ENCODE measurements at places on chromosomes 5 and 9. TPM values are rescaled to one million over a fixed set of nuclear protein-coding genes. Genes with fewer than 3 reads are reported as not detected.

- DNase-seq: no peak
These were observed 212.2 kb downstream of the CHSY3 start for GRCh38 chr5:130116462-130116861.

DNA sequence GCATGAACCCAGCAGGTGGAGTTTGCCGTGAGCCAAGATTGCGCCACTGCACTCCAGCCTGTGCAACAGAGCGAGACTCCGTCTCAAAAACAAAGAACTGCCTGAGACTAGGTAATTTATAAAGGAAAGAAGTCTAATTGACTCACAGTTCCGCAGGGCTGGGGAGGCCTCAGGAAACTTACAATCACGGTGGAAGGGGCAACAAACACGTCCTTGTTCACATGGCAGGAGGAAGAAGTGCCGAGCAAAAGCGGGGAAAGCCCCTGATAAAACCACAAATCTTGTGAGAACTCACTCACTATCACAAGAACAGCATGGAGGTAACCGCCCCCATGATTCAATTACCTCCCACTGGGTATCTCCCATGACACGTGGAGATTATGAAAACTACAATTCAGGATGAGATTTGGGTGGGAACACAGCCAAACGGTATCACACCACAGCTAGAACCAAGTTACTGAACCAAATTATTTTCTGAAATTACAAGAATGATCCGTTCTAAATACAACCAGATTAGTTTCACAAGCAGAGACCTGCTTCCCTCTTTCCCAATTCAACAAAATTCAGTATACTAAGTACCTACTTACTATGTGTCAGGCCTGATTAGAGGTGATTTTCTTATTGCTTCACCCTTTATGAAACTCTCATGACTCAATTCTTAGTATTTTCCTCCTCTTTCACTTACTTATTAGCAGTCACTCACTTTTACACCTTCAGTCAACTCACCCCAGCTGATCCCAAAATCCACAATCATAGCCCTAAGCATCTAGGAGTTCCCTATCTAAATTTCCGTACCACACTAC is 8.4 kb downstream of the UBTD2 start:
- DNase-seq: no peak

CD274 gene
- total RNA-seq: 6.6 TPM

DNA sequence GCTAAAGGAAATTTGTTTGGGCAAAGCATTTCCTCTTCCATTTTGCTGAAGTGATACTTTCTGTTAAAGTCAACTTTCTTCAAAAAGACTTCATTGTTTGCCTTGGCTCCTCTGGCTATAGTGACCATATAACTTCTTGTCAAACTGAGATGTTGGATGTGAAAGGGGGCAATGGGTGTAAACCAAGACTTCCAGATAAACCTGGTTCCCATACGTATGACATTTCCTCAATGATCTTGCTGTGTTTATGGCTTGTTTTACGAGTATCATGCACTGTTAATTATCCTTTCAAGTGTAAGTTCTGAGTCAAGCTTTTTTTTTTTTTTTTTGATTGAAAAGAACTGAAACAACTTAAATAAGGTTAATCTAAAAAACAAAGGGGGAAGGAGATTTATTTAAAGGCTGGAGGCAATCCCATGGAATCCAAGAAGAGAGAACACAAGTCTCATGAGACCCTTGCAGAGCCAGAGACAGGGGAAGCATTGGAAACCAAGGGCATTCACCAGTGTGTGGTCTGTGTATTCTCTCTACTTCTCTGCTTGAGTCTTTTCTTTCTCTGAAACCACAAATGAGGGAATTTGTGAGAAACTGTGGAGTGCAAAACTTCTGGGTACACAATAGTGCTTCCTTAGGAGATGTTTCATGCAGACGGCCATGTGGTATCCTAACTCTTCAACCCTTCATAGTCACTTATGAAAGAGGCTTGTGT is 335.3 kb downstream of the RAB3C start:
- DNase-seq: no peak

GRCh38 chr9:133785753-133786370 is 47.7 kb upstream of the SARDH start:
- no peak for DNase-seq

DNA sequence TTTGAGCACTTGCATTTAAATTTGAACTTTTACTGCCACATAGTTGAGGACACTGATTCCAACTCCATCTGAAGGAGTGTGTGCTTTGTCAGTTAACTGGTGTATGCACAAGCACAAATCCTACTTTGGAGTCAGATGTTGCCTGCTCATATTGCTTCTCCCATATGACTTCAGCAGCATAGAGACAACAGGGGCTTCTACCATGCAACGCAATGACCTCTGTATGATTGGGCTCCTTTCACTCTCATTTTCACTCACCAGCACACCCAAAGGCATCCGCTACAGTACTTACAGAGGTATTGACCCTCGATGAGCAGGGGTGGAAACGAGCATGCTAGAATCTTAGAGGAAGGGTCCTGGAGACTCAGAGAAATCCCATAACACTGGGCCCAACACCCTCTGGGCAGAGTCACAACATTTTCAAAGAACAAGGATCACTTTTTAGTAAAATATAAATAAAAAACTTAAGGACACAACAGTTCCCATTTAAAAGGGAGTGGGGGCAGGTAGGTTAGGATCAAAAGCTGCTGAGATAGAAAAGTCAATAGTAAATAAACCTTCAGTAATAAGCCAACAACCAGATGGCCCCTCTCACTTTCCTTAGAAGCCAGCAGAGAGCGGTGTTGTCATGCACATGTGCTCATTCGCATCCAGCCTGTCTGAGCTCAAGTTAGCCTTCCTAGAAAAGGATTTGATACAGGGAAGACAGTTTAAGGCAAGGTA is 203.8 kb downstream of the SNCAIP start:
- no peak for DNase-seq

- DNase-seq: no peak
These were observed 18.6 kb upstream of the SLC6A19 start for GRCh38 chr5:1182633-1183423.

GRCh38 chr5:1014346-1014745 is 5.7 kb downstream of the NKD2 start:
- no peak for DNase-seq

DNA sequence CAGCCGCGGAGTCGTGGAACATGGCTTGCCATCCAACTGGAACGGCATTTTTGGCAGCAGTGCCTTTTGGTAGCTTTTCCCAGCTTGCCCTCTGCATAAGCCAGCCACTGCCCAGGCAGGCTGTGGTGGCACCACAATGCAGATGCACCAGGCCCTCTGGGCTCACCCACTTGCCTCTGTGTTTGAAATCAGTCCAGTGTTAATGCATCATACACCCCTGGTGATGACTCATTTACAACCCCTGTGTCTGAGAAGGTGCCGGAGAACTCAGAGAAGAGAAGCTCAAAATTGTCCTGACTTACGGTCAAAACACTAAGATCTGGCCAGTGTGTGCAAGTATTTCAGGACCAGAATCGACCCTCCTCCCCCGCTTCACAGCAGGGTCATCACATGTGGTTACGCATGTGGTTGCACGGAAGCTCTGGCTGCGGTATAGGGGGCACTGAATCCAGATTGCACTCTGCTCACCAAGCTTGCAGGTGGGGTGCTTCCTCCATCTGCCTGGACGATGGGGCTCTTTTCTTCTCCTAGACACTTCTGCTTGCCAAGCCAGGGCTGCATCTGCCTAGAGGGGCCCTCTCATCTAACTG is 66.5 kb upstream of the SMIM15 start:
- no peak for DNase-seq

- DNase-seq: no peak
These were observed 5.9 kb downstream of the COL5A1 start for GRCh38 chr9:134647359-134648080.

TPPP gene
- total RNA-seq: 15.7 TPM

VLDLR gene
- 45.3 TPM for total RNA-seq

GRCh38 chr5:170791325-170791954 is 7.9 kb downstream of the GABRP start:
- DNase-seq: peak; percentile 77

SPINK7 gene
- total RNA-seq: not detected

CER1 gene
- not detected for total RNA-seq

DNA sequence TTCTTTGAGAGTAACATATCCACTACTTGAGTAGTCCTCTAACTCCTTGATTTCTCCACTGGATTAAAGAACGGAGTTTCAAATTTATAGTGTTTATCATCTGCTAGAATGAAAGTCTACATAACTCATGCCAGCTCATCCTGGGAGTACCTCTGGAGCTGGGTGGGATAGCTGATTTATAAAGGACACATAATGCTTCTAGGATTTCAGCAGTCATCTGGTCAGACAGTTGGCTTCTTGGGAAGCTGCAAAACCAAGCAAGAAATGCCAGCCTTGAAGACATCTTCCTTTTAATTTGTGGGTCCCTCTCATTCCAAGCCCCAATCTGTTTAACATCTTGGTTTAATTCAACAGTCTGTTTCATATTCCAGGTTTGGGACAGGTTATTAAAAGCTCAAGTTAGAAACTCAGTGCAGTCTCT is 3.2 kb downstream of the GALNT10 start:
- DNase-seq: no peak

DNA sequence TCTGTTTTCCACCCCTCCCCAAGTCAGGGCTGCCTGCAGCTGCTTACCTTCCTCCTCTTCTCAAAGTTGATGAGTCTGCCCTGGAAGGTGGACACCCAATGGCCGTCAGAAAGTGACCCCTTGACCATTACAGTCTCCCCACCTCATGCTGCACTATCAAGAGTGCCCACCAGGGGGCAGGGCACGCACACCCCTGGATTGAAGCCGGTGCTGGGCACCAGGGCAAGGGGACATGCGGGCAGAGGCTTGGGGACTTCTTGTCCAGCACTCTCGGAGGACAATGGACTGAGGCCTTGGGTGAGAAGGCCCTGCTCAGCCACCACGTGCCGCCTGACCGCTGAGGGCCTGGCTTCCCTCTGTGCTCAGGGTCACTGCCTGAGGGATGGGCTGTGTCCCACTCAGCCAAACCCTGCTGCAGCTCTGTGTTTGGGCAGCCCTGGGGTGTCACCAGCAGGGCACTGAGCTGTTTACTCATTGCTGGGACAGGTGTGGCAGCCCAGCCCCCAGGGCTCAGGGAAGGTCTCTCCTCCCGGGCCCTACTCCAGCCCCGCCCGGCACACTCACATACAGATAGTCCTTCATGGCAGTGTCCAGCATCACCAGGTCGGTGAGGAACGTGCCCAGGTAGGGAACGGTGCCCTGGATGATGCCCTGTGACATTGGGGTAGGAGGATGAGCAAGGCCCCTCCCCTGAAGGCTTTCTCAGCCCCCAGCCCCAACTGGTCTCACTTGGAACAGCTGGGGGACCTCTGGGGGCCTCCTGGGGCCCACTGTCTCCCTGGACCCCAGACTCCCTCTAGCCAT is 17.7 kb downstream of the RALGDS start:
- no peak for DNase-seq

DNA sequence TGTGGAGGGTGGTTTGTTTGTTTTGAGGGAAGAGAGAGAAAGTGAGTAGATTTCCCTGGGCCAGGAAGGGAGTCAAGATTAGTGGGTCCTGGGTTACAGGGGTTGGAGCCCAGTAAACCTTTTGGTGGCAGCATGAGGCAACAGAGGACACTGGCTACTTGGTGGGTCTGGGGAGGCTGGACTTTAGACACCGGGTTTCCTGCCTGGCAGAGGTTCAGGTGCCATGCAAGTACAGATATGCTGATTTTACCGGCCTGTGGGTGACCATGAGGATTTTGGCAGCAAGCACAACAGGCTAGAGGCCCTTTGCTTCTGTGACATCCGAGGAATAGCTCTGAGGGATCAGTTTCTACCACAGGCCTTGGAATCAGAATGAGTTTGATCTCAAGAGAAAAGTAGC is 18.9 kb downstream of the MAST4 start:
- DNase-seq: no peak

DNA sequence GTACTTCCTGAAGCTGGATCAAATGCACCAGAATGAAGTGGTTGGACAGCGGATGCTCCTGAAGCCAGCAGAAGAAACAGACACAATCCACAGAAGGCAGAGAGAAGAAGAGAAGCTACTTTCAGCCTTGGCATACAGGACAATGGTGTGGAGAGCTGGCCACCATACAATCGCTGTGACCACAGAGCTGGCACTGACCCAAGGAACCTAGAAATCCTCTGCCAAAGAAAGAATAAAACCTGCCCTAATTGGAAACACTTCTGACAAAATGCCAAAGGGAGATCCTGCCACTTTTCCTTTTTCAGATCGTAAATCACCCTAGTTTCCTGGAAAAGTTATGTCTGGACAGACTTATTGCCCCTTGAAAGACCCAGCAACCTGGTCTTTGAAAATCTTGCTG is 77.8 kb downstream of the BAAT start:
- no peak for DNase-seq

DNA sequence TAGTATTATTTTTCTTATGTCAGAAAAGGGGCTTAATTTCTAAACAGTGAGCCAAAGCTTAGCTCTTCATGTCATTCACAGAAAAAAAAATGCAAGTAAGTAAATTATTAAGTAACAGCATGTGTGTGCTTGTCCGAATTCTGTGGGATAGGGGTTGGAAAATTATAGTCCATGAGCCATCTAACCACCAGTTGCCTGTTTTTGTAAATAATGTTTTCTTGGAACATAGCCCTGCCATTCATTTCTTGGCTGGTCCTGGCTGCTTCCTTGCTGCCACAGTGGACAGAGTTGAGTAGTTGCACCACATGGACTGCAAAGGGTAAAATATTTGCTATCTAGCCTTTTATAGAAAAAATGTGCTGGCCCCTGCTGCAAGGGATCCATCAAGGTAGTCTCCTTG is 513.7 kb upstream of the WWC1 start:
- DNase-seq: no peak

GRCh38 chr5:43078956-43079355 is 38.8 kb upstream of the ANXA2R start:
- no peak for DNase-seq

GRCh38 chr5:174733836-174734235 is 9.5 kb downstream of the MSX2 start:
- no peak for DNase-seq

- no peak for DNase-seq
These were observed 2.8 kb upstream of the ADAMTS12 start for GRCh38 chr5:33894566-33894965.

CSNK1G3 gene
- total RNA-seq: 28.9 TPM

DNA sequence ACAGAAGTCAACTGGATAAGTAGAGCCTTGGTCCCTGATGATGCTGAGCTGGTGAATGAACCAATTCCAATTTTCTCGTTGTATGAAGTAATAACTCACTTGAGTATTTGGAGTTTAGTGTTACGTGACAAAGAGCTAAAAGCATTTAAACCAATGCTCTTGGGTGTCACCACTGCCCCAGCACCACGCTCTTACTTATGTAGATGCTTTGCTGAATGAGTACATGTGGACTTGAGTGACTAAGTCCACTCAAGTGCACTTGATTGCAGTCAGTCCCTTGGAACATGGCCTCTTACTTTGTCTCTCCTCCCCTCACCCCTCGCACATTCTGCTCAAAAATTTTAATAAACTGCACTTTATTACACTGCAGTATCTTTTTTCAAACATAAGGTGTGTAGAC is 184.0 kb downstream of the MAN2A1 start:
- no peak for DNase-seq

Data from right atrium auricular region (tissue), 2 donors.